ENCODE measurements at places on chromosomes 4 and X.

GRCh38 chrX:97587171-97587570, 703.5 kb downstream of the RPA4 start:
- no peak for DNase-seq

- DNase-seq: no peak
Observed at GRCh38 chr4:57220172-57220571, 110.0 kb upstream of the IGFBP7 start.

GRCh38 chrX:1400742-1401471, 9.0 kb upstream of the SLC25A6 start:
- no peak for DNase-seq

- no peak for DNase-seq
Observed at GRCh38 chr4:25938787-25939186, 24.8 kb downstream of the SMIM20 start.

- DNase-seq: no peak
Observed at GRCh38 chr4:155207534-155208257, 740 bp upstream of the NPY2R start.

DNA sequence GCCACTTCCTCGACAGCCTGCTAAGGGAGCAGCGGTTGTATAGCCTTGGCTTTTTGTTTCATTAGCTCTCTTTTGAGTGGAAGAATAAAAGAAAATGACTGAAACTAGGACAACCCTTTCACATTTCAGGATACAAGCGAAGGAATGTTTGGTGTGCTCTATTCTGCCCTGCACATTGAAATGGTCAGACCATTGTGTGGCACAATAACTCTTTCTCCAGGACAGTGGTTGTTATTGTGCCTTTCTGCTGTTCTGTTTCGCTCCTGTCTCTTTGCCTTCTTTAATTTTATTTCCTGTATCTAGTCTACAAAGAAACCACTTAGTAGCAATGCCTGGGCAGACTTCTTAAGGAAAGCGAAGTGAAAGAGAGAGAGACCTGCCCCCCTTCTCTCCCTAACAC, 473.7 kb downstream of the GBA3 start:
- no peak for DNase-seq

DNA sequence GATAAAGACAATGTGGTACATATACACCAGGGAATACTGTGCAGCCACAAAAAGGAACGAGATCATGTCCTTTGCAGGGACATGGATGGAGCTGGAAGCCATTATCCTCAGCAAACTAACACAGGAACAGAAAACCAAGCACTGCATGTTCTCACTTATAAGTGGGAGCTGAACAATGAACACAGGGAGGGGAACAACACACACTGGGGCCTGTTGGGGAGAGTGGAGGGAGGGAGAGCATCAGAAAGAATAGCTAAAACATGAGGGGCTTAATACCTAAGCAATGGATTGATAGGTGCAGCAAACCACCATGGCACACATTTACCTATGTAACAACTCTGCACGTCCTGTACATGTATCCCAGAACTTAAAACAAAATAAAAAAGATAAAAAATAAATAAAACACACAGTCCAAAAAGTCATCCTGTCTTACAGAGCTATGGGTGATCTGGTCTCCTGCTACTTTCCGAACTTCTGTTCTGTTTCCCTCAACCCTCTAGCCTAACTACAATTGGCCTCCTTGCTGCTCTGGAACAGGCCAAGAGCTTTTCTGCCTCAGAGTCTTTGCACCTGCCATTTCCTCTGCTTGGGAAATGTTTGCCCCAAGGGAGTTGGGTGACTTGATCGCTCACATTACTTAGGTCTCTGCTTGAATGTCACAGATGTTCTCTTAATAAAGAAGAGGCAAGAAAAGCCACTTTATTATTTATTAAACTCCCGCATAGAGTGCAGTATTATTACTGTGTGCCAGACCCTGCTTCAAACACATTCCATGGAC, 1.1 kb upstream of the CD38 start:
- DNase-seq: no peak

DNA sequence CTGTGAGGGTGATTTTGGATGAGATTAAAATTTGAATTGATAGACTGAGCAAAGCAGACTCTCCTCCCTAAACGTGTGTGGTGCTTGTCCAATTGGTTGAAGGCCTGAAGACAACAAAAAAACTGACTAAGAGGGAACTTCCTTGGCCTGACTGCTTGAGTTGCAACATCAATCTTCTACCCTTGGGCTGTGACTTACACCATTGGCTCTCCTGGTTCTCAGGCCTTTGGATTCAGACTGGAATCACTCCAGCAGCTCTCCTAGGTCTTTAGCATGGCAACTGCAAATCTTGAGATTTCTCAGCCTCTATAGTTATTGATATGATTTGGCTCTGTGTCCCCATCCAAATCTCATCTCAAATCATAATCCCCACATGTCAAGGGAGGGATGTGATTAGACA, 49.7 kb upstream of the IGFBP7 start:
- DNase-seq: no peak

DNA sequence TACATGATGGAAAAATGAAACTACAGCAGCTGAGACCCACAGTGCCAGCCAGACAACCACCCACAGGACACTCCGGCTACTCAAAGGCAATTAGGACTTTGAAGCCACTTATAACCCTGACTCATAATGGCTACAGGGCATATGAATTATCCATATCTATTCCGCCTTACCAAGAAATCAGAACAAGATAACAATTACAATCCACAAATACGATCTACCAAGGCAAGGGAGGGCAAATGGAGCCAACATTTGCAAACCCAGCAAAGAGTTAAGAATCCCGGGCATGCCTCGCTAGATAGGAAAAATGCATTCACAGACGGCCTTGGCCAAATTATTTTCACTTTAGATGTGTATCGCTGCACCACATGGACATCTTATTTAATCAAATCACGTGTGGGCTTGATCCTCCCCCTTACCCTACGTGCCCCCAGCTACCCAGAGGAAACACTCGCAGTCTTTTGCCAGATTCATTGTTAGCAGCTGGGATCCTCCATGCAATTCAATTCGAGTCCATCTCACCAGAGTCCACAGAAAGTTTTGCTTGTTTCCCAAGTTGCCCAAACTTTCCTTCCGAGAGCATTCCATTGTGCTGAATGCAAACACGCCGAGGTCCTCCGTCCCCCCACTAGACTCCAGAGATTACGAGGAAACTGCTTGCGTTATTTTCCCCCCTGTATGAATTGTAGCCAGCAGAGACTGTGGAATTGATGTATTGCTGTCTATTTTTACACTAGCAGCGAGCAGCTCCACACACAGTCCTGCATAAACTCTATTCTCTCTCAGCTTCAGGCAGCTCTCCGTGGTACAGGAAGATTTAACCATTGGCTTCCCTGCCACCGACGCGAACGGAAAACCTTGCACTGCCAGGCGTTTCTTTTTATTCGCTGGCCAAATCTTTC, 1.2 kb downstream of the PPARGC1A start:
- no peak for DNase-seq

- DNase-seq: no peak
Observed at GRCh38 chrX:33183361-33183760, 28.0 kb downstream of the DMD start.

DNA sequence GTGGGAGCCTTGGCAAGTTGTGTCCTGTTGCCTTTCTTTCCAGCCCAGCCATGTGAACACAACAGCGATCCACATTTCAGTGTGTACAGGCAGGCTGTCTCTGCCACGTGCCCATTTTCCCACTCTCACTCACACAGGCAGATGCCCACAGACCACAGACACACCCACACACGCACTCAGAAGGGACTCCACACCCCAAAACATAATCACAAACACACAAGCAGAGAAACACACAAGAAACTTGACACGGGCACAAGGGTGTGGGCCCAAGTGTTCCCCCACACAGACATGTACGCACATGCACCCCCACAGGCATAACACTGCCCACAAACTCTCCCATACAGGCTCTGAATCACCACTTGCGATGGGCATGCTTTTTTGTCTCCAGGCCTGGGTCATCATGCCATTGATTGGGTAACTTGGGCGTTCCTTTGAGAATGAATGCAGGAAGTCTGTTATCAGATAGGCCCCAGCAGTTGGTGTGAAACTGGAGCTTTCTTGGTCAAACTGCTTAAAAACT, 84.3 kb downstream of the NBDY start:
- DNase-seq: no peak

DNA sequence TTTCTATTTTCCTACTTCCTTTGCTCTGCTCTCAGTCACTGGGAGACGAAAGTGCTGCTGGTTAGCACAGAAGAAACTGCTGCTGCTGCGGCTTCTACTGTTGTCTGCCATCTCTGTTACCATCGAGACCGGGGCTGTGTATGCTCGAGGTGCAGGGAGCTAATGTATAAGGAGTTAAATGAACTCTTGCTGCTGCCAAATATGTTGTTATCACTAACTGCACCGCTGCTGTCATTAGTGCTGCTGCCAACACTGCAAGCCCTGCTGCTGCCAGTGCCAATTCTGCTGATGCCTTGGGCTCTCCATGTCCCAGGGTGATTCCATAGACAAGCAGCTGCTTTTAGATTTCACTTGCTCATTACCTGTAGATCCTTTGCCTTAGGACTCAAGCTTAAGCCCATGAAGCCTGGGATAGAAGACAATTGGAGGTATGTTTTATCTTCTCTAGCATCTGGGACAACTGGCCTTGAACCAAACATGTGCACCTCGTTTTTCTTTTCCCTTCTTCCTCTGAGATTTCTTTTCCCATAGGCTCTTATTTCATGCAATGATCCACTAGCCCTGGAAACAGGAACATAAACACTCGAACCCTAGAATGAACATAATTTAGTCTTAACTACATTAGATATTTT, 107.8 kb downstream of the CCSER1 start:
- peak; percentile 59 for DNase-seq

DNA sequence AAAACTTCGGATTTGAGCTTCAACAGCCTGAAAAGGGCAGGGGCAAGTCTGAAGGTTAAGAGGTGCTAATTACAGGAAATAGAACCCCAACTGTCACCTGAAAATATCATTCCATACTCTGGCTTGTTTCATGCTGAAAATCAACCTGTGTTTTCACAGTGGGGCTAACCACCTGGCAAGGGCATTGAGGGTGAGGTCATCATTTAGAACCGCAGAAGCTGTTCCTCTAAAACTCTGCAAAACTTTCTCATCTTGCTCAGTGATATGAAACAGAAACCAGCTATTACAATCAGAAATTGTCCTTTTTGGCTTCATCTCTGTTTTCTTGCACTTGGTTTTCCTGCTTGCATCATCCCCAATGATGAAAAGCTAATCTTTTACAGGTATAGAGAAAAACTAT, 247.6 kb downstream of the DCLK2 start:
- DNase-seq: no peak

DNA sequence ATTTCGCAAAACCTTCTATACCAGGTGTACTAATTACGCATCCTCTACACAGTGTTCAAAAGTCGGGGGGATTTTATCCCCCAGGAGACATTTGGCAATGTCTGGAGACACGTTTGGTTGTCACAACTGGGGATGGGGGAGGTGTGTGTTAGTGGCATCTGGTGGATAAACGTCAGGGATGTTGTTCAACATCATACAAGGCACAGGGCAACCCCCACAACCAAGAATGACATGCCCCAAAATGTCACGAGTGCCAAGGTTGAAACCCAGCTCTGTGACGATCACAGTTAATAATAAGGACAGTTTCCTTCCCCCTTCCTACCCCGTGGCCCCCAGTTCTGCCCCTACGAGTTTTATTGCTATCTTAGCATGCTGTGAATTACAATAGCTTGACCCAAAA, 15.9 kb upstream of the SEL1L3 start:
- no peak for DNase-seq

DNA sequence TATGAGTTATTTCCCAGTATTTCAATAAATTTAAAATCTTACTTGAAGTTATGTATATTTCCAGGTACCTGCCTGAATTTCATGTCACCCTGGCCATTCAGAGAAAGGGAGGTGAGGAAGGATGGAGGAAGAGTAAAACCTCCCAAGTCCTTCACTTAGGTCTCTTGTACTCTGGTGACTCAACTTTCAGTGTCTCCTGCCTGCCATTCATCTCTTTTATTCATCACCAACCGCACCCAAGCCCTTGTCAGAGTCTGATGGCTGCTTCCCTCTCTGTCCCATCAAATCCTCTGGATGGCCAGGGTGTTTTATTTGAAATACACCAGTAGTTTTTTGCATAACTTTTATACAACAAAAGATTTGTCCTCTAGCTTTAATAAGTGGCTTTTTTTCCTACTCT, 17.8 kb downstream of the TMPRSS11E start:
- no peak for DNase-seq

- no peak for DNase-seq
Observed at GRCh38 chr4:133776961-133777360, 424.6 kb downstream of the PABPC4L start.

DNA sequence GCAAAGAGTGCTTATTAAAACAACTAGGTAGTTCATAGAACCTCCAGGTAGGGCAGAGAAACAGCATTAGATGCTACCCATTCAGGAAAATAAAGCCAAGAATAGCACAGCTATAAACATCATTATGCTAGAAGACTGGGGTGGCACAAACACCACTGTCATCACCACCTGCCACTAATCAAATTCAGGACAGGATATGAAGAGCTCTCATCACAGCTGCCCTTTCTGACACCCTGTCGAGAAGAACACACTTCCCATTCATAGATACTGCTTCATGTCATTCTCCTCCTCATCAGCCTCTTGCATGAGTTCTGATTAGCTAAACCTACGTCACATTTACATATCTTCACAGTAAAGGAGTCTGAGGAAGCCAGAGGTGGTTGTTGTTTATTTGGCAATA, 692.3 kb upstream of the HS3ST1 start:
- no peak for DNase-seq

DNA sequence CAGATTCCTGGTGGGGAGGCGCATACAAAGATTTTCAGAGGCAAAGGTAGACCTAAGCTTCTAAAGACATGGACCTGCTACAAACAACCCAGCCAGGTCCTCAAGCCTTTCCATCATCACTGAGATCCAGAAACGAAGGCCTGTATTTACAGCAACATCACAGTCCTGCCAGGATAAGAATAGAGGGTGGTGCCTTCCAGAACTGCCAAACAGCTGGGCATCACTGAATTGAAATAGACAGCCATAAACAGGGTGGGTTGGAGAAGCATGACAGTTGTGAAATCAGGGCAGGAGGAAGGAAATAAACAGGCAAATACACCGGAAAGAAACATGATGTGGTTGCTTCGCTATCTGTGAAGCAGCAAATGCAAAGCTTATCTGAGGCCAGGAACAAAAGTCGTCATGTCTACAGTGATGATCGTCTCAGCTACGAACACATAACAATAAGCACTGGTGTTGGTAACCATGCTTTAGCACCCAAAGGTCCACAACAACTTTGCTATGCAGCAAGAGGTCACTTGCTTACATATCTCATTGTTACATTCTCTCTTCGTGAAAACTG, 6.7 kb upstream of the TMEM154 start:
- DNase-seq: no peak

GRCh38 chr4:37197899-37198298, 46.6 kb upstream of the NWD2 start:
- no peak for DNase-seq

Measured in NCI-H1092 (cell line).